Chondrocyte (in vitro differentiated cells): ENCODE measurements at places on chromosomes 11 and 22. TPM values are rescaled to one million over a fixed set of nuclear protein-coding genes. Genes with fewer than 3 reads are reported as not detected.

- no peak within 1 kb of the TSS for H3K27ac ChIP-seq
- H3K36me3 ChIP-seq, result no peaks in the 10 kb centered on the region
- peaks cover 9% of the 10 kb centered on the region for H3K4me1 ChIP-seq
- peaks cover 9% of the 10 kb centered on the region for H3K27me3 ChIP-seq
- H3K4me3 ChIP-seq, result no peak within 1 kb of the TSS
Observed at GRCh38 chr22:50089682-50090411, at the start of gene MOV10L1. Gene MOV10L1, plus strand, starts transcription at chr22:50090006. Its CDS starts 83 bp downstream, at chr22:50090089.

GRCh38 chr11:4430051-4430450, 19.0 kb upstream of the OR52K2 start:
- H3K27ac ChIP-seq, result no peak overlapping the region
- H3K4me1 ChIP-seq, result no peaks in the 10 kb centered on the region

PIH1D2 gene
- total RNA-seq, result 0.62 to 1.4 TPM (median 1.3 TPM) in 3 replicates

- H3K4me1 ChIP-seq, result no peaks in the 10 kb centered on the region
- no peak overlapping the region for H3K27ac ChIP-seq
- no peak for DNase-seq
- H3K27me3 ChIP-seq, result peaks cover under 1% of the 10 kb centered on the region
Observed at GRCh38 chr11:42812361-42812760, 499.4 kb upstream of the API5 start.

DNA sequence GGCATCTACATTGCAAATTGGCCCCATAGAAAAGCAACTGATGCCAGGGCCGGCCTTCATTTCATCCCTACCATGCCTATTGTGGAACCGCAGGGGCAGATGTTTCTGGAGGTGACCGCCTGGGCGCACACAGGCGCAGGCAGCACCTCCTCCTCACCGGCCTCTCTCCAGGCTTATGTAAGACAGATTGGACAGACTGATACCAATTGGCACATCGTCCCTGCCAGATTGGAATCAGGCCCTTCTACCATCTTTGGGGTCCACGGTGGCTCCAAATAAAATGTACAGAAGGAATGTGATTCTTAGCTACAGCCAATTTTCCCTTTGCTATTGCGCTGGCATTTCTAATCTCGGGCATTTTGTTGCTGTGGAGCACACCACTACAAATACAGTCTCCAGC, 732.6 kb downstream of the NTM start:
- peak overlapping the region; percentile 55 for H3K27ac ChIP-seq
- no peak overlapping the region for H3K4me3 ChIP-seq
- no peak for DNase-seq

GRCh38 chr11:113162592-113162962, 151.8 kb upstream of the TTC12 start:
- H3K4me1 ChIP-seq, result peaks cover 9% of the 10 kb centered on the region
- DNase-seq, result no peak
- no peak overlapping the region for H3K27ac ChIP-seq

DLG2 gene
- total RNA-seq, result 1.3 to 4.9 TPM (median 2.2 TPM) in 3 replicates

DNA sequence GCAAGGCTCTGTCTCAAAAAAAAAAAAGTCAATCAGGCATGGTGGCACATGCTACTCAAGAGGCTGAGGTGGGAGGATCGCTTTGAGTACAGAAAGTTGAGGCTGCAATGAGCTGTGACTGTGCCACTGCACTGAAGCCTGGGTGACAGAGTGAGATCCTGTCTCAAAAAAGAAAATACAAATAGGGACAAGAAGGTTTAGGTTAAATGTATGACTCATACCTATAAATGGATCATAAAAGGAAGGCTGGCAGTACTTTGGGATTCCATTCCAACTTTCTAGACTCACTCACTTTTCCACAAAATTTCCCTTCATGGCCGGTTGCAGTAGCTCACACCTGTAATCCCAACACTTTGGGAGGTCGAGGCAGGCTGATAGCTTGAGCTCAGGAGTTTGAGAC, 25.6 kb upstream of the OSBP start:
- no peaks in the 10 kb centered on the region for H3K27me3 ChIP-seq
- no peak overlapping the region for H3K4me3 ChIP-seq
- peaks cover 3% of the 10 kb centered on the region for H3K4me1 ChIP-seq

DNA sequence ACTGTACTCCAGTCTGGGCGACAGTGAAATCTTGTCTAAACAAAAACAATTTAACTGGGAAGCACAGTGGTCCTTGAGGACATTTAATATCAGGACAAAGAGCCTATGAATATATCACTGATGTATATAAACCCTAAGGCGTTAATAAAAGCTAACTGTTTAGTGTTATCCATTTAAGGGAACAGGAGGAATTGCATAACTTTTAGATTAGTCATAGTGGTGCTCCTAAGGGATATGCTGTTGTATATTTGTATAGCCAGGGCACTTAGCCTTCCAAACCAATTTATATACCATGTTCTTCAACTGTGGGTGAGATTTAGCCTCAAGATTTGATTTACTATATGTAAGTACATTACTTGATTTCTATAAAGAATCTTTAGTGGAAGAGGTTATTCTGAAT, 3.0 kb upstream of the CHEK1 start:
- no peaks in the 10 kb centered on the region for H3K27me3 ChIP-seq
- peaks cover 40% of the 10 kb centered on the region for H3K4me1 ChIP-seq
- DNase-seq, result no peak

DNA sequence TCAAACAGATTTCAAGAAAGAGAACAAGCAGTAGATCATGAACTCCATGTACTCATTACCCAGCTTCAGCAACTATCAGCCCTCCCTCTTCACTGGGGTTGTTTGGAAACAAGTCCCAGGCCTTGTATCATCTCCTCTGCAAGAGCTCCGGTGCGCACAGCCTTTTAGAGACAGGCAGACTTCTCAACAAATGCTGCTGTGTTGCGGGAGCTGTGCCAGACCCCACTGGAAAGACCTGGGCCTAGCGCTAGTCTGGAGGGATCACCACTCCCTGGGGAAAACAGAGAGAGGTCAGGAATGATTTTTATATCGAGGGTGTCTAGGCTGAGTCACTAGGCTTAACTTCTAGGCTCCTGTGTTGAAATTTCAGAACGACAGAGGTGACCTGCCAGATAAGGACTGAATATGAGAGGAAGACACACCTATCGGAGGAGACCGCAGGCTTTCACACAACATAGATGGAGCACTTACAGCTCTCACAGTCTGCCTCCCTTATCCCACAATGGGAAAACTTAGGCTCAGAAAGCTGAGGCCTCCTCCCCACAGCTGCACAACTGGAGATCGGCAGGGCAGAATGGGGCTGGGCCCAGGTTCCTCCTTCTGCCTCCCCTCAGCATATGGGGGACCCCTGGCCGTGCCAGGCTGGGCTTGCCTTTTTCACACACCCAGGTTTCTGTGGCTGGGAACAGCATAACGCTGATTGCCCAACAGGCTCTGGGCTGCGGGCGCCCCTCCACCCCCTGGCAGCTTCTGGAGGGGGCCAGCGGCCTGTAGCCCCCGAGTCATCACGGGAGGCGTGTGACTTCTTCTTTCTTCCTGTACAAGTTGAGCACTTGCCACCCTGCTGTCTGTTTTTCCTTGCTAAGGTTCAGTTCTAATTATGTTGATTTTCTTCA, 86.0 kb downstream of the PKNOX2 start:
- no peak overlapping the region for H3K4me3 ChIP-seq
- DNase-seq, result no peak
- H3K4me1 ChIP-seq, result peaks cover 67% of the 10 kb centered on the region

DNA sequence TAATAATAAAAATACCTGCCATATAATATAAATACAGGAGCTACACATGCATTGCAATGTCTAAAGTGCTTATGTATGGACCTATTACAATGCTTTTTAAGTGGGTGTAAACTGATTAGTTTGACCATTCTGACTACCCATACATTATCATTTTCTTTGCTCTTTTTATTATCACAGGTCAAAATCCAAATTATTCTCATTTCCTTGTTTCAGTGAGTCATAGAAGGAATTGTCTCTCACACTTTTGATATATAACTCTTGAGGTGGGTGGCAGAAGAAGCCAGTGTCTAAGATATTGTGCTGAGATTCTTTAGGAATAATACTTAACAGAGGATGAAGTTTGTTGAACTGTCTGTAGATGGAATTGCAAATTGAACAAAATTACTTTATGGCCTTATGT, 35.6 kb downstream of the GAS2 start:
- peaks cover 22% of the 10 kb centered on the region for H3K4me1 ChIP-seq
- no peak overlapping the region for H3K4me3 ChIP-seq
- no peak for DNase-seq
- no peaks in the 10 kb centered on the region for H3K36me3 ChIP-seq
